ENCODE measurements at places on chromosomes 4 and X.

- no peak for DNase-seq
These were observed 18.1 kb downstream of the FGFRL1 start for GRCh38 chr4:1029529-1029928.

DNA sequence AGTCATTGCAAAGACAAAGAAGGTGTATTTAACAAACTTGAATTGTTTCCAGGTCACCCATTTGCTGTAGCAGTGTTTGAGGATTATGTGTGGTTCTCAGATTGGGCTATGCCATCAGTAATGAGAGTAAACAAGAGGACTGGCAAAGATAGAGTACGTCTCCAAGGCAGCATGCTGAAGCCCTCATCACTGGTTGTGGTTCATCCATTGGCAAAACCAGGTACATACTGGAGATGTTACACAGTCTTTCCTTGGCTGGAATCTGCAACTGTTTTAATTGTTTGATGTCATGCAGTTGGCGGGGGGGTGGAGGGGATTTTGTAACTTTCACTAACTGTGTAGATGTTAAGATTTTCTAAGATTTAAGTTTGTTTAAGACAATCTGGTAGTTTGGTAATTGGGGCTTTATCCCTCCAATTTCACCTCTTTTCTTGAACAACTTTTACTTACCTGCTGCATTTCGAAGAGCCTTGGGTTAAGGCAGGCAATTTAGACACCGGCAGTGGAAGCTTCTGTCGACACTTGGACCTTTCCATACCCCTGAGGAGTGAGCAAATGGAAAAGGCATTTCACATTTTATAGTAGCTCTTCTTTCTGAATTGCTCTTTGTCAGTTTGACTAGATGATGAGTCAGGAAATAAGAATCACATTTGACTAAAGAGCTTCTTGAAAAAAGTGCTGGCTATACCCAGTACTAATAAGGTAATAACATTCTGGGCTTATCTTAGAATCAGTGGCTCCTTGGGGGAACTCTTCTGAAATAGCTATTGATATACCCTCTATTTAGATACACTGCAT, 67.4 kb downstream of the EGF start:
- DNase-seq, result no peak

DNA sequence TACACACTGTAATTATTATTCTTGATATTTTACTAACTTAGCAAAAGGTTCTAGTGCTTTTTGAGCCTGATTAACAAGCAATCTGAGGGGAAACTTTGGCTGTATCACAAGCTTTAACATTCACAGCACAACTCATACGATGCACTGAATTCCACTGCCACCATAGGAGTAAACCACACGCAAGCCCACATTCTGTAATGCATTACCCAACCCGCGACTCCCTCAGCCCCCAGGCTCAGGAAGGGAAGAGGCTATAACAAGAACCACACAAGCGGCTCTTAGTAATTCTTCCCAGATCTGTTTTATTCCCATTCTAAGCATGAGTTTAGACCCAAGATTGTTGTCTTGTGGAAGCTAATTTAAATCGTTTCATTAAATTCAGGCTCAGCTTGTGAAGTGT, 138.5 kb upstream of the TBL1X start:
- DNase-seq, result no peak

- no peak for DNase-seq
These were observed 25.9 kb downstream of the ZNF721 start for GRCh38 chr4:472881-473569.

DNA sequence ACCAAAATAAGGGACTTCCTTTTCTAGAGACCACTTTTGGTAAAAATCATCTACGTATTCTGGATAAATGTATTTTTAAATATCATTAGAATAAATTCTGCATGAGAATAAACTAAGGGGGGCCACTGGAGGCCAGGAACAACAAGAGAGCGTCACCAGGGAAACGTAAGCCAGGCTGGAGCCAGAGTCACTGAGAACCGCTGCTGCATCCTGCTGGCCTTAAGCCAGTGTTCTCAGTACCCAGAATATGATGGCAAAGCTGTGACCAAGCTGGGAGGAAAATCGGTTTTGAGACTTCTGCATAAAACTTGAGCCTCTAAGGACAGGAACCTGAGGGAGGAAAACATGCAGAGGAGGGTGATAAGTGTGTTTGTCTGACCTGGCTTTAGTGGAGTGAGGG, 63.0 kb upstream of the FAM9A start:
- DNase-seq, result no peak

- no peak for DNase-seq
These were observed 17.4 kb downstream of the FHDC1 start for GRCh38 chr4:152953514-152953913.

DNA sequence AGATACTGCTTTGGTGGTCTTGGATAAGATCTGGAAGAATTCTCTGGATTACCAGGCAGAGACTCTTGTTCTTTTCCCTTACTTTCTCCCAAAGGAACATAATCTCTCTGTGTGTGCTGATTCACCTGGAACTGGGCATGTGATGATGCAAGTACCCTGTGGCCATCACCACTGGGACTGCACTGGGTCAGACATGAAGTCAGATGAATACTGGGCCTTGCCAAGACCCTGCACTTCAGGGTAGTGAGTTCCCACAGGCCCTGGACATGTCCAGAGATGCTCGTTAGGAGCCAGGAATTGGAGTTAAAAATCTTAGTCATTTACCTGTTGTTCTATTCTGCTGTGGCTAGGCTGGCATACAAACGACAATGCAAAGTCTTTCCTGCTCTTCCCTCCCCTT, 290.1 kb upstream of the BMP3 start:
- DNase-seq, result no peak

DNA sequence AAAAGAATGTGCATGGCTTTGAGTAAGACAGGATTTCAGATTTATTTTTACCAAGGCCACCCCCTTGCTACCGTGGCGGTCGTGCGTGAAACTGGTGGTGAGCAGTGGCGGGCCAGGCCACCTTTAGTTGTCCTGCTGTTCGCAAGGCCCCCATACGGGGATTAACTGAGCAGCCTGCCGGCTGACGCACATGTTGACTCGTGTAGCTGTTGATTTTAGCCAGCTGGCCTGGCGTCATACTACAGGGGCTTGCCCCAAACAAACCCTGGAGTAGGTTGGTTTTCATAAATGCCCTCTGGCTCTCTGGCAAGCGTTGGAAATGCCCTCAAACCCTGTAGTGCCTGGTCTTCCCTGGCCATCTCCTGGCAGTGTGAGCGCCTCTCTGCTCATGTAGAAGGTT, 28.4 kb downstream of the WFS1 start:
- DNase-seq, result no peak

- no peak for DNase-seq
These were observed 53.8 kb upstream of the TXK start for GRCh38 chr4:48187813-48188212.

- DNase-seq, result no peak
These were observed 108.9 kb upstream of the ZCCHC13 start for GRCh38 chrX:74195120-74195519.

DNA sequence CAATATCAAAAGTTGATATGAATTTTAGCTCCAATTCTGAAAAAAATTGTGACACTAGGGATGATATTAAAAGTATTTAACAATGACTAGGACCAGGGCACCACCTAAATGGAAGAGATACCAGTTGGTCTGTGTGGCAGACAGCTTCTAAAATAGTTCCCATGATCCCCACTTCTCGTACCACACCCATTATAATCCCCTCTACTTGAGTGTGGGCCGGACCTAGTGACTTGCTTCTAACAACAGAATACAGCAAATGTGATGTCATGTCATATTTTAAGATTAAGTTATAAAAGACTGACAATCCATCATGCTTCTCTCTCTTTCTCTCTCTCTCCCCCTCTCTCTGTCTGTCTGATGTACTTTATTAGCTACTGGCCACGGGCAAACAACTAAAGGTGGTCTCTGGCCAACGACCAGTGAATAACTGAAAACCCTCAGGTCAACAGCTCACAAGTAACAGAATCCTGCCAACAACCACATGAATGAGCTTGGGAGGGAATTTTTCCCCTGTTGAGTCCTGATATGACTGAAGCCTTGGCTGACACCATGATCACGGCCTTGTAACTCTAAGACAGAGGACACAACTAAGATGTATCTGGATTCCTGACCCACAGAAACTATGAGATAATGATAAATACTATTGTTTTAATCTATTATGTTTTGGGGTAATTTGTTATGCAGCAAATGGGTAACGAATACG, 34.4 kb downstream of the FAM13A start:
- DNase-seq, result no peak

DNA sequence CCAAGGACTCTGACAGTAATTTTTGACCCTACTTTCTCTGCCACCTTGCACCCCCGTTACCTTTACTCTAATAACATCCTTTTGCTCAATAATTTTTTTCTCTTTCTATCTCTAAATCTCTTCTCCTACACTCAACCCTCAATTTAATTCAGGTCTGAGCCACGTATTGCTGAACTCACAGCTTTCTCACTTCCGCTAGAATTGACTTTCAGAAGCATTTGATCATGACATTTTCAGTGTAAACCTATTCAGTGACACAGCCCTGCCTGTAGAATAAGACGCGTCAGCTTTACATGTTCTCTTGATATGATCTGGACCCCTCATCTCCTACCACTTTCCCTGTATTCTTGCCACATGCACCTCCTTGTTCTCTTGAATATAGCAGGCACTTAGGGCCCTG, 439.5 kb upstream of the MAGEB2 start:
- DNase-seq, result no peak

DNA sequence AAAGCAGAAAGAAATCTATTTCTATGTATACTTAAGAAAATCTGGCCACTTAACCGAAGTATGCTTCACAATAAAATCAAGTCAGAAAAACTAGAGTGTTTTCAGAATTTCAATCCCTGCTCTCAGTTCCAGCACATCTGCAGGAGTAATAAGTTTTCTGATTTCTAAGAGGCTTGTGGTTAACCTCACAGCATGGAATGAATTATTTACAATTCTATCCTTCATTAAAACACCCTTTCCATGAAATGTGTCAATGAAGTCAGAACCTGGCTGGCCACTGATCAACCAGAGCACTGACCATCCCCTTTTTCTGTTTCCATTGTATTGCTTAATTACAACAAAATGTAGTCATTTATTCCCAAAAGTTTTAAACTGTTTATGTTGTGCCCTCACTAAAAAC, 781.4 kb upstream of the INTU start:
- no peak for DNase-seq

GRCh38 chr4:151163855-151164254, 64.4 kb downstream of the RPS3A start:
- no peak for DNase-seq

DNA sequence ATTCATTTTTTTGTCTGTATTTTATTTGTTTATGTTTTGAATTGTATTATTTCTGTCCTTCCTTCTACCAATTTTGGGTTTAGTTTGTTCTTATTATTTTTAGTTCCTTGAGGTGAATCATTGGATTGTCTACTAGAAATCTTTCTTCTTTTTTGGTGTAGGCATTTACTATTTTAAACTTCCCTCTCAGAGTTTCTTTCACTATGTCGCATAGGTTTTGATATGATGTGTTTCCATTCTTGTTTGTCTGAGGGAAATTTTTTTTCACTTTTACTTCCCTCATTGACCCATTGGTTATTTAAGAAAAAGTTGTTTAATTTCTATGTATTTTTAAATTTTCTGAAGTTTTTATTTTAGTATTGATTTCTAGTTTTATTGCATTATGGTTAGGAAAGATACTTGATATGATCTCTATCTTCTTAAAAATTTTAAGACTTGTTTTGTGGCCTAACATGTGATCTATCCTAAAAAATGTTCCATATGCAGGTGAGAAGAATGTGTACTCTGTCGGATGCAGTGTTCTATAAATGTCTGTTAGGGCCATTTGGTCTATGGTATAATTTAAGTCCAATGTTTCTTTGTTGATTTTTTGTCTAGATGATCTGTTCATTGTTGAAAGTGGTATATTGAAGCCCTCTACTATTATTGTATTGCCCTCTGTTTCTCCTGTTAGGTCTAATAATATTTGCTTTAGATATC, 68.8 kb downstream of the IL15 start:
- no peak for DNase-seq

- no peak for DNase-seq
These were observed 383.0 kb upstream of the INTU start for GRCh38 chr4:127249767-127250108.

GRCh38 chrX:10795721-10796120, 175.3 kb upstream of the MID1 start:
- no peak for DNase-seq

DNA sequence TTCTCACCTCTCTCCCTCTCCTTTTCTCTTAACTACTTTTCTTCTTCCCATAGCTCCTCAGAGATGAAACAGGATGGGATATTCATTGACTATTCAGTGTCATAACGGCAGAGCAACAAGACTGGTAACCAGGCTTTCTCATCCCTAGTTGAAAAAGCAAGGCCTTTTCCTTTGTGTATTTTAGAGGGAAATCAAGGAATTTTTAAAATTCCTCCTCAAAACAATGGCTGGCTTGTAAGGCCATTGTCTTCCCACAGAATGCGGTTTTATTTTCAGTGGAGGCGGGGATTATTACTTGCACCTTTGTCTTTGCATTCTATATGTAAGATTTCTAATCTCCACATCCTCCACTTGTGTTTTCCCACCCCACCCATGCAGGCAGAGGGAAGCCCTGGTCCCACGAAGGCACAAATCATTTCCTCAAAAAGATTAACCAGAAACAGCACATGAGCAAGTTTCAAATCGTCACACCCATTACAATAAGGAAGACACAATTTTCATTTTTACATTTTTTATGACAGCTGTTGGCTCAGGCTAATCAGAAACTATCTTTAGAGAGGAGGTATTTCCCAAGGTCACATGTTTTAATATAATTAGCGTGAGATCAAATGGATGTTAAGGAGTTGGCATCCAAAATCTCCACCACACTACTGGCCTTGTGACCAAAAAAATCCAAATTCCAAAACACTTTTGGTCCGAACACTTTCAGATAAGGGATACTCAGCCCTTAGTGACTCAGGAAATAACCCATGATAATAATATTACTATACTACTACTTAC, 53.0 kb upstream of the KDR start:
- DNase-seq, result no peak

- DNase-seq, result no peak
These were observed 30.6 kb downstream of the ANXA5 start for GRCh38 chr4:121666091-121666679.

DNA sequence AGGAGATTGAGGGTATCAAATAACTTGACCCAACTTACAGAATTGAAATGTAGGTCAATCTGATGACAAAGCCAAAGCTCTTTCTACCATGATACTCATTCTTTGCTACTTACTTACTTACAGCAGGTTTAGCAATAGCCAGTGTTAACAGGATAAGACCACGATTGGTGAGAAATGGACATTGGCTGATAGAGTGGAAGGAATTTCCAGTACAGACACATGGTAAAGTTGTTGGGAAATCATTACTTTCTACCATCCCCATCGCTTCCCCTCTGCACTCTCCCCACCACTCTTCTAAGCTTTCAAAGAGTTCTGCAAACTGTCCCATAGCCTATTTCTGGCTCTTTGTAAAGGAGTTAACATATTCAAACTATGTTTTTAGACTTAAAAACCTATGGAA, 119.7 kb downstream of the CHRNA9 start:
- DNase-seq, result no peak

- DNase-seq, result no peak
These were observed 318.2 kb downstream of the CCSER1 start for GRCh38 chr4:90445380-90445779.

GRCh38 chrX:154043003-154043763, 23.5 kb upstream of the IRAK1 start:
- DNase-seq, result no peak
